ENCODE measurements at places on chromosomes 5 and 9.

GRCh38 chr5:72651779-72652178, 144.6 kb upstream of the ZNF366 start:
- DNase-seq: no peak

DNA sequence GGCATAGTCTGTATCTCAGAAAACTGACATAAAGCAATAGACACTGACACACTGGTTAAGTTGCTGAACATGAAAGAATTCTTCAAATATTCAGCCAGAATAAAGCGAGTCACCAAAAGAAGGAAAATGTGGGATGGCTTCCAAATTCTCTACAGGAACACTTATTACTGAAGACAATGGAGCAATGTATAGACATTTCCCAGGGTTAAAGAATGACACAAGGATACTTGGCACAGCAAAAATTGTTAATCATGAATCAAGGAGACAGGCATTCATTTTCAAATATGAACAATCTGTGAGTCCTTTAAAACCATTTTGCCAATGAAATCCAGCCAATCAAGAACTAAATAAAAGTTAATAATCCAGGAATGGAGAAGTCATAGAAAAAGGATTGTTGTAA, 92.5 kb downstream of the MTX3 start:
- DNase-seq: no peak

DNA sequence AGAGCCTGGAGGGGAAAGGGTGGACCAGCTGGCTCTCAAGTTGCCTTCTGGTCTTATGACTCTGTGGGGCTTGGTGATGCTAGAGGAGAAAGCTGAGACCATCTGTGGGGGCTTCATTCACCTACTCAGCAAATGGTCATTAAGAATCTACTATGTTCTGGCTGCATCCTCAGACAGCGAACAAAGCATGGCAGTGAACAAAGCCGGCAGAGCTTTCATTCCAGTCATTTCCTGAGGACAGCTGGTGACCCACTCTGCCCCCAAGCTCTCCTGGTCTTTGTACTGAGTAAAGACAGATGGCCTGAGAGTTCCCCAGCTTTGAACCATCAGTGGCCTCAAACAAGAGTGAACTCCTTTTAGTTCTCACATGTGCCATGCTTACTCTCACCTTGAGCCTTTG, 48.0 kb downstream of the FGF1 start:
- no peak for DNase-seq

DNA sequence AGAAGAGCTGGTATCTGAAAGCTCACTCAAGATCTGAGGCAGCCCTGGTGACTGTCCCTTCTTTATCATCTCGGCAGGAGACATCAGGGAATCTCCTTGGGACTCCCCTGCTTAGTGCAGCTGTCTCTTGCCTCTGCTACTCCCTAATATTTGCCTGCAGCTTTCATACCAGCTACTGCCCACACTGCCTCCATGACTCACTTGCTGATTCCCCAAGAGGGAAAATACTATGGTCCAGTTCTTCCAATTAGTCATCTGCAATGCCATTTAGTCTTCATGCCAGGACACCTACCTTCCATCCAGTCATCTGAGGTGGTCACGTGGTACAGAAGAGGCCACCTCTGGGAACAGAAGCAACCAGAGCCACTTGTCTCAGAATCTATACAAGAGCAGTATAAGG, 270.8 kb downstream of the NTRK2 start:
- no peak for DNase-seq

DNA sequence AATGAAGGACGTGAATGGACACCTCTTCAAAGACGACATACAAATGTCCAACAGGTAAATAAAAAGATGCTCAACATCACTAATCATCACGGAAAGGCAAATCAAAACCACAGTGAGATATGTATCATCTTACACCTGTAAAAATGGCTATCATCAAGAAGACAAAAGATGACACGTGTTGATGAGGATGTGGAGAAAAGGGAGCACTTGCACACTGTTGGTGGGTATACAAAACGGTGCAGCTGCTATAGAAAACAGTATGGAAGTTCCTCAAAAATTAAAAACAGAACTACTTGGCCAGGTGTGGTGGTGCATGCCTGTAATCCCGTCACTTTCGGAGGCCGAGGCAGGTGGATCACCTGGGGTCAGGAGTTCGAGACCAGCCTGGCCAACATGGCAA, 47.9 kb downstream of the STK10 start:
- DNase-seq: no peak

GRCh38 chr5:97162045-97162444, 19.6 kb upstream of the LIX1 start:
- DNase-seq: peak; percentile 77

GRCh38 chr5:171911152-171911551, 95.3 kb downstream of the FBXW11 start:
- no peak for DNase-seq

- DNase-seq: peak; percentile 79
Measured at GRCh38 chr9:123550797-123551196, 194.8 kb downstream of the CRB2 start.

DNA sequence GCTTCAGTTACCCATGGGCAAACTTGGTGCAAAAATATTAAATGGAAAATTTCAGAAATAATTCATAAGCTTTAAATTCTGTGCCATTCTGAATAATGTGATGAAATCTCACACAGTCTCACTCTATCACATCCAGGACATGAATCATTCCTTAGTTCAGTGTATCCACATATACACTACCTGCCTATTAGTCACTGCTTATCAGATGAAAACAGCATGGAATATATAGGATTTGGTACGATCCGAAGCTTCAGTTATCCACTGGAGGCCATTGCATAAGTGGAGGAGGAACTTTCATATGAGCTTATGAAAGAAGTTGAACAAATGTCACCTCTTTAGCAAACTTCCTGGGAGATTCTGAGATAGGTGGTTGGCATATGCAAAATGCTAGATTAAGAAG, 64.2 kb downstream of the GAPVD1 start:
- no peak for DNase-seq

DNA sequence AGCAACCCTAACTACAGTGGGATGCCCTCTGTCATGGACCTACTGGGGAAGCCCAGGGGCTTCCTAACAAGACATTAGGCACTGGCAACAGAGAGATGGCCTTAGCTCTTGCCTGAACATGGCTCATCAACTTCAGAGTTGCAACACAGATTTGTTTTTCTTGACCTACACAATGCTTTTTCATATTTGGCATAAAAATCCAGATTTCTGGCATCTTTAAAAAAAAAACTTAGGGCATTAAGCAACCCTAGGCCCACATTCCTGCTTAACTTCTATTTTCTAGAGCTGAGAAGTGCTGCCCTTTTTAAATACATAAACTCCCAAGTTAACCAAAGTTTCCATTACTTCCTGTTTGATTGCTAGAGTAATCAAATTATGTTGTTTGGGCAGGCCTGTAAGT, 8.0 kb downstream of the GRIA1 start:
- no peak for DNase-seq

GRCh38 chr9:132367613-132368313, 13.0 kb upstream of the SETX start:
- DNase-seq: no peak

- DNase-seq: no peak
Measured at GRCh38 chr5:147446523-147446922, 63.3 kb downstream of the DPYSL3 start.

DNA sequence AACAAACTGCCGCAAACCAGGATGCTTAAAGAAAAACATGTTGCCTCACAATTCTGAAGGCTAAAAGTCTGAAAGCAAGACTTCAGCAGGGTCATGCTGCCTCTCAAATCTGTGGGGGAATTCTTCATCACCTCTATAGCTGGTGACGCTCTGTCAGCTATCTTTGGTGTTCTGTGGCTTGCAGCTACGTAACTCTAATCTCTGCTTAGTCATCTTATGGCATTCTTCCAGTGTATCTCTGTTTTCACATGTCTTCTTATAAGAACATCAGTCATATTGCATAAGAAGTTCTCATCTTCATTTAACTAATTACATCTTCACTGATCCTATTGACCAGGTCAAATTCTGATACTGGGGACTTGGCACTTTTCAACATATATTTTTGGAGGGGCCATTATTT, 243.0 kb downstream of the CDH10 start:
- no peak for DNase-seq

- DNase-seq: no peak
Measured at GRCh38 chr9:136409557-136410455, 608 bp downstream of the ENTR1 start.

GRCh38 chr9:125825762-125826161, 78.6 kb downstream of the PBX3 start:
- no peak for DNase-seq

DNA sequence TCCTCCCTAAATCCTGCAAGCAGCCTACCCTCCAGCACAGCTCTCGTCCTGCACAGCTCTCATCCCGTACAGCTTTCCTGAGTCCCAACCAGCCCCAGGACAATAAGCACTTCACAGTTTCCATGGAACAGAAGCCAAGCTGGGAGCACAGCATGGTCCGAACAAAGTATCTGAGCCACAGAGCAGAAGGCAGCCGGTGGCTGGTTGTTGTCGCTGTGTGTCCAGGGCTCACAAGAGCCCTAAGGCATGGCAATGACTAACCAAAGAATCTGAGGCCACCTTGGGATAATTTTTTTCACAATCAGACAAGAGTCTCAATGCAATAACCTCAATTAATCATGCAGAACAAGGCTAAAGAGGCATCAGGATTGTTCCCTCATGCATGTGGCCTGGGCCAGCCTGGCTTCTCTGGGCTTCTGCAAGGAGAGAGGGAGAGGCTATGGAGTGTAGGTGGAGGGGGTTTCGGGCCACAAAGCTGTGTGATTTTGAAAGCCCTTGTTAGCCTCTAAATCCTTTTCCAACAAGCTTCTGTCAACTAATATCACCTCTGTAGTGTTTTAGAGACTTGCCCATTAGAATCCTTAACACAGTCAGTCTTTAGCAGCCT, 323.4 kb downstream of the PIK3R1 start:
- DNase-seq: no peak

- no peak for DNase-seq
Measured at GRCh38 chr5:80667384-80667783, 12.6 kb upstream of the DHFR start.

- DNase-seq: no peak
Measured at GRCh38 chr5:157205708-157206107, 25.1 kb downstream of the ITK start.

DNA sequence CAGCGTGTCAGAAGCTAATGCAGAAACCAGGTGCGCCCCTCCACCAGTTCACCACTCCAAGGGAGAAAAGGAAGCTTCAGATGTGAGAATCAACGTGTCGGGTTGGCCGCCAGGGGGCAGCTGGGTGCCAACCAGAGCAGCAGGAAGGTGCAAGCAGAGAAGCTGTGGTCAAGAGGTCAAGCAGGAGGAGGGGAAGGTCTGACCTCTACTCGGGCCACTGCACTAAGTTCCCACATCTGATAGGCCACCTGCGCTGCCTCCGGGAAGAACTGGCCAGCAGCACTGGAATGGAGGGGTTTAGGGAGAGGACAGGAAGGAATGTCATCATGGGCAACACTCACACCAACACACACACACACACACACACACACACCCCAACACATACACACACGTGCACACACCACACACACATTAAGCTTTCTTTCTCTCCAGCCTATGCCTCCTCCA, 31.4 kb downstream of the ANXA6 start:
- DNase-seq: peak; percentile 78

DNA sequence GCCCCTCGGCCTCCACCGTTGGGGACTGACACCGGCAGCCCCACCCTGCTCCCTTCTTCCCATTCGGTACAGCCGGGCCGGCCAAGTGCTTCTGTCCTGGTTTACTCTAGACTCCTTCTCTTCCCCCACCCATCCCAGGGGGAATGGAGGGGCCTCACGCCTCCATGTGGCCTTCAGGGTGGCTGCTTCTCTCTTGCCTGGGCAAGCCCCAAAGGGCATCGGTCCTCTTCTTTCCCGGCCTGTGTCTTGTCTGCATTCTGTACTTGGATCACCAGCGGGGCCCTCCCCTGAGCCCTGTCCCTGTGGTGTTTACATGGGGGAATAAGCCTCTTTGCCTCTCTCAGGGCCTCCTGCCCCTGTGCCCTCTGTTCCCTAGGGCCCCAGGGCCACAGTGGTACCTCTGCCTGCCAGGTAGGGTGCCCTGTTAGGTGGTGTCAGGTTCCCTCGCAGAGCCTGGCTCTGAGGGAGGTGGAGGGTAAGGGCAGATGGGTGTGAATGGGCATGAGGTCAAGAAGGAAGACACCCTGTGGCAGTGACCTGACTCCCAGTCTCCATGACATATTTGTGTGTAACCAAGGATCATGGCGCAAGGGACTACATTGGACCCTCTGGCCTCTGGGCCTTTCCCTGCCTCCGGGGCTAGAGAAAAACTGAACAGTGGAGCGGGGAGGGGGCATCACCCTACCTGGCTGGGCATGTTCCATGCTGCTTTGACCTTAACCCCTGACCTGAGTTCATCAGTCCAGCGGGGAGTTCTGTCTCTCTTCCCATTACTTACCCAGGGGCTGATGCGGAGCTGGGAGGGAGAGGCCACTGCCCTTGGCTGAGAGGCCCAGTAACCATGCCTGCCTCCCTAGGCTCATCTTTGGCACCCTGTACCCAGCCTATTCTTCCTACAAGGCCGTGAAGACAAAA, 1.6 kb downstream of the REEP2 start:
- no peak for DNase-seq

DNA sequence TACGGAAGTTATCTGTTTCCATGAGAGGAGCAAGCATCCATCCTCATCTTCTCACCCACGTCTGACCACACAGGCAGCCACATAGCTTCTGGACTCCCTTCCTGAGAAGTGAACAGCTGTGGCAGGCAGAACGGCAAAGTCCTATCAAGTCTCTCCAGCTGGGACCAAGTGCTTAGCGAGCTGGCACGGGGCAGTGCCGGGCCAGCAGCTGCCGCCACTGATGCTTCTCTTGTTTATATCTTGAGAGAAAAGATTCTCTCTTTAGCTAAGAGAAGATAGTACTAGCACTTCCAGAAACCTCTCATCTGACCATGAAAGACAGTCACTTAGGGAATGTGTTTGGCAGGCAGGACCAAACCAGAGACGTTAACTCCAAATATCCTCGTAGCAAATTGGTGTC, 37.2 kb downstream of the PLAC8L1 start:
- DNase-seq: no peak

DNA sequence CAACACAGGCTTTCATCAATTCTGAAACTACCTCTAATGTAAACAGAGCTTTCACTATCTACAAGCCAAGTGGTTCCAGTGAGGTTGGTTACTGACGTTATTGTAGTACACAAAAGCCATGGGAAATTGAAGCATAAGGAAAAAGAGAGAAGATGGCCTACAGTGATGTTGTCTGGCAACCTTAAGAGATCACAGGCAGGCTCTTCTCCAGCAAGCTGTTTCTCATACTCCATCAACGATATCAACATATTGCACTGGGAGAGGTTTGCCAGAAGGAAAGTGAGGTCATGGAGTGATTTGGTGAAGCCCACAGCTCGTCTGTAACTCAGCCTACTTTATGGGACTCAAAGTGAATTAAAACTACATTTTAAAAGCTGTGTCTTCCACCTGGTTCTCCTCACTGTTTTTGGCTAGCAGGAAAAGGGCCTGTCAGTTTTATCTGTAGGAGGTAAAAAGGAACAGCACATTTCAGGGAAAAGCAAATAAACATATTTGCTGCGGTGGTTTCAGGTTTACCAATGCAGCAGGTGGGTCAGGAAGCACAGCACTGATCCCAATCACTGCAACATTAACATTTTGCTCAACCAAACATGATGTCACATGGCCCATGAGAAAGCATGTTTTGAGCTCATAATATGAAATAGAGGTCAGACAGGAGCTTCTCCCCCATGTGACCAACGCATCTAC, 72.9 kb downstream of the ARSB start:
- DNase-seq: no peak
